ENCODE measurements at places on chromosomes 3 and 15.
A peak's percentile ranks its signal among the peaks of the same experiment; 100 is the strongest.

DNA sequence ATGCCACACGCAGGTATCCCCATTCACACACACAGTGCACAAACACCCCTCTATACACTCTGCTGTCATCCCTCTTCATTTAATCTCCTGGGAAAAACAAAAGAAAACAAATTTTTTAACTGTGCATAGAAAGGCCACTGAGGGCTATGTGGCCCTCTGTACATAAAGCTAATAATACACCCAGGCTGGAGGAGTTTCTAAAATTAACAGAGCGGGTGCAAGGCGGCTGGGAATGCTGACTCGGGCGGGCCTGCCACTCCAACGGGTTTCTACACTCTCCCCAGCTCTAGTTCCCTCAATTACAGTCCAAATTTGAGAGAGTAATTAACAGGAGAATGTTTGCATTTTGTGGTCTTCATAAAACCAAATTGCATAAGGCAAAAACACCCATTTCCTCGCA lies 23.1 kb downstream of the HCN4 start:
- no peaks in the 10 kb centered on the region for H3K36me3 ChIP-seq
- H3K27ac ChIP-seq = no peak overlapping the region
- H3K27me3 ChIP-seq = peaks cover 6% of the 10 kb centered on the region
- DNase-seq = no peak

DNA sequence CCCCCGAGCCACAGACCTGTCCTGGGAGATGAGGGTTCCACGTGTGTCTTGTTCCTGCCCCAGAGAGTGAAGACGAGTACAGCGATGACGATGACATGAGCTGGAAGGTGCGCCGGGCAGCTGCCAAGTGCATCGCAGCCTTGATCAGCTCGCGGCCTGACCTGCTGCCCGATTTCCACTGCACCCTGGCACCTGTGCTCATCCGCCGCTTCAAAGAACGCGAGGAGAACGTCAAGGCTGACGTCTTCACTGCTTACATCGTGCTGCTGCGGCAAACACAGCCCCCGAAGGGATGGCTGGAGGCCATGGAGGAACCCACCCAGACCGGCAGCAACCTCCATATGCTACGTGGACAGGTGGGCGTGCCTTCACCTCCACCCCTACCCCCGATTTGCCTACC lies 18.6 kb downstream of the CAND2 start:
- DNase-seq = no peak
- H3K4me3 ChIP-seq = no peak overlapping the region

GRCh38 chr3:72095521-72095920 lies 310.6 kb upstream of the PROK2 start:
- peaks cover 12% of the 10 kb centered on the region for H3K27me3 ChIP-seq
- H3K4me1 ChIP-seq = no peaks in the 10 kb centered on the region
- H3K36me3 ChIP-seq = no peaks in the 10 kb centered on the region
- no peak overlapping the region for H3K4me3 ChIP-seq
- peak; percentile 20 for DNase-seq

DNA sequence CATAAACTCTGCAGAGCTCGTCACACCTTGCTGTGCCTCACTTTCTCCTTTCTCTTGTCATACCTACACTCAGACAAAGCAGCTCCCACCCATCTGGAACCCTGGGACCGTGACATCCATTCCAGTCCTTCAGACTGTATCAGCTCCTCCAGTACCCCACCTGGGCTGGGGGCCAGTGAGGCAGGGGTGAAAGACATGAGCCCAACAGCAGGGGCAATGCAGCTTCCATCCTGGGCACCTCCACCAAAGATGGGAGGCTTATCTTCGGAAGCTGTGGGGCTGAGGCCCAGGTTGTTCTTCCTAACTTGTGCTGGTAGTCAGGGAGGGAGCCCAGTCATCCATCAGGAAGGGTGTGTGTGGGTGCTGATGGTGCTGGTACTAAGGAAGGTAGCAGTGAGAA lies 109.2 kb downstream of the EEFSEC start:
- H3K36me3 ChIP-seq = no peaks in the 10 kb centered on the region
- H3K27ac ChIP-seq = no peak overlapping the region
- no peaks in the 10 kb centered on the region for H3K4me1 ChIP-seq
- DNase-seq = no peak
- H3K27me3 ChIP-seq = no peaks in the 10 kb centered on the region
- H3K4me3 ChIP-seq = no peak overlapping the region

GRCh38 chr3:49316696-49317457 lies 23.0 kb downstream of the USP4 start:
- H3K27ac ChIP-seq = no peak overlapping the region
- no peaks in the 10 kb centered on the region for H3K27me3 ChIP-seq
- peaks cover 8% of the 10 kb centered on the region for H3K4me1 ChIP-seq
- no peak for DNase-seq
- no peak overlapping the region for H3K4me3 ChIP-seq

Measured in GM23248 (cell line).